ENCODE measurements at places on chromosomes 12 and 14.

DNA sequence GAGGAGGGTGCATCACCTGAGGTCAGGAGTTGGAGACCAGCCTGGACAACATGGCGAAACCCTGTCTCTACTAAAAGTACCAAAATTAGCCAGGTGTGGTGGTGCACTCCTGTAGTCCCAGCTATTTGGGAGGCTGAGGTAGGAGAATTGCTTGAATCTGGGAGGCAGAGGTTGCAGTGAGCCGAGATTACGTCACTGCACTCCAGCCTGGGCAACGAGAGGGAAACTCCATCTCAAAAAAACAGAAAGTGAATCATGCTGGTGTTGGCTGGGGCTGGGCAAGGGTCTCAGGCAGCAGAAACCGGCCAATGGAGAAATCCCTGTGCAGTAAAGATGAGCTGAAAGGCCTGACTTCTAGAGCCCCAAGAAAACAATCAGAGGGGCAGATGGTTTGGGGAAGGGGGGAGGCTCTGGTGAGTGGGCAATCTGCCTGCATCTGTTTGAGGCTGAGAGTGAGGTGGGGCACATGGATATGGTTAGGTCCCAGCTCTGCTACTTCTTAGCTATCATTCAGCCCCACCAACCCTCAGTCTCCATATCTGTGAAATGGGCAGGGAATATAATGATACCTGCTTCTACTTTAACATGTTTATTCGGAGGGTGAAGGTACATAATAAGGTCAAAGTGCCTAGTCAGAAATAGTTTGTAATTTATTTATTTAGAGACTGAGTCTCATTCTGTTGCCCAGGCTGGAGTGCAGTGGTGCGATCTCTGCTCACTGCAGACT lies 21.3 kb upstream of the COX6A1 start:
- DNase-seq = no peak

- no peak for DNase-seq
Observed at GRCh38 chr14:95410838-95411237, 91.1 kb upstream of the CLMN start.

GRCh38 chr12:42698213-42698612 lies 108.7 kb upstream of the PRICKLE1 start:
- peak; percentile 68 for DNase-seq

- DNase-seq = no peak
Observed at GRCh38 chr12:66599816-66600215, 79.1 kb downstream of the GRIP1 start.

DNA sequence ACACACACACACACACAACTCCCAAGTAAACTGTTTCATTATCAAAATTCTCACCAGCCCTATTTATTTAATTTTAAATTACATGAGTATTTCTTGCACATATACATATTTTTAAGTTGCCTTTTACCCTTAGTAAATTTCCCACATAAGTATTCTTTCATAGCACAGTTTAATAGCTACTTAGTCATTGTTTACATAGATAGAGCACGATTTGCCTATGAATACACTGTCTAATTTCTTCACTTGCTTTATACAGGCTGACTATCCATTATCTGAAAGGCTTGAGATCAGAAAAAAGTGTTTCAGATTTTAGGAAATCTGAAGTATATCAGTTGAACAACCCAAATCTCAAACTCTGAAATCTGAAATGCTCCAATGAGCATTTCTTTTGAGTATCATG lies 30.9 kb downstream of the NIN start:
- no peak for DNase-seq

DNA sequence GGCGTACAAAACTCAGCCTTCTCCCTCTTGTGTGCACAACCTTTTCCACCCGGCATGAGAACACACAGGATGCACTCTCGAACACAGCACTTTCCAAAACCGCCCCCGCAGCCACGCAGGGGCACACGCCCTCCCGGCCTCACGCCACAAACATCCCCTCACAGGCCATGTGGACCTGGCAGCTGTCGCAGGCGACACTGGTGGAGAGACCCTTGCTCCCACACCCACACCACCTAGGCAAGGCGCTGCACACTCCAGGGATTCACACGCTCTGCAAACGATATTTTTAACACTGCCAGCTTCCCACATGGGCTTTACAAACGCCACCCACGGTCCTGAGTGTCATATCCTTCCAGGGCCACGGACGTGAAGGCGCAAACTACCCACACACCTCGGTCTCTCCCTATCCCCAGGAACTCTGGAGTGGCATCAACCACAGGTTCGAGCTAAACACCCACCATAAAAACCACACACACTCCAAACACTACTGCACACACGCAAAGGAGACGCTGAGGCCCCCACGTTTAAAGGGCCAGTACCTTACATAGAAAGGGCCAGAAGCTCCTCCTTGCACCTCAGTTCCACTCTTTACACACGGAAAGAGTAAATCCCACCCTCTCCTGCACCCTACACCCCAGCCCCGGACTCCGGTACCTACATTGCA lies 12.4 kb upstream of the ITGB7 start:
- no peak for DNase-seq

DNA sequence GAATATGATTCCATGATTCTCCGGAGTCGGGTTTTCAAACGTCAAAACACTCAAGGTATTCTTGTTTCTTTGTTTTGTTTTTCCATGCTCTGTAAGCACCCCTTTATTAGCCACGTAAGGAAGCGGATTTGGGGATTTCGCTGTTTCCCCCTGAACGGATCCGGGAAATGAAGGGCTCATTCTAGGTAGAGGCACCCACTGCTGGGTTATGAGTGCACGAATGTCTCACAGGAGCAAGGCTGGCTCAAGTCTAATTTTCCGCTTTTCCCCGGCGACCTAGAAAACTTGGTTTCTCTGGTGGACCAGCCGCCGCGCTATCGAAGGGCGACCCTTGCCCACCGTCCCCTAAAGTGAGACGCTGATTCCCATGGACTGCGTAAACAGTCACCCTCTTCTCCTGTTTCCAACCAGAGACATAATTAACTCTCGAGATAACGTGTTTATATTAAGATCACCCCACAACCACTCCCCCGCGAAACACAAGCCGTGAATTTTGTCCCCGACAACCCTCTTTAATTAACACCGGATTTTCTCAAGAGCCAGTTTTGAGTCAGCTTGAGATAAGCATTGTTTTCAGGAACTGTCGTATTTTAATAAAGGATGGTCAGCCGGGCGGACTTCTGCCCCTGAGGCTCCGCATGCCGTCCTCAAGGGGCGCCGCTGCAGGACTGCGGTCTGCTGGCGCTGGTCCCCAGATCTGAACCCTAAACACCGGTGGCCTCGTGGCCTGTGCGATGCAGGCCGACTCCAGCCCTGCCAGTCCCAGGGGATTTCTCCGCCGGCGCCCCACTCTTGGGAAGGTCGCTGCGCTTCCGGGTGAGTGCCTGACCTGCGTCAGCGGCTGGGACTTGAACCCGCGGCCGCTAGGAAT lies 515 bp upstream of the ABCC9 start:
- peak; percentile 0 for DNase-seq

GRCh38 chr14:22555384-22556011 lies 33.5 kb downstream of the DAD1 start:
- DNase-seq = no peak

- no peak for DNase-seq
Observed at GRCh38 chr12:91655966-91656365, 473.3 kb upstream of the DCN start.

- no peak for DNase-seq
Observed at GRCh38 chr14:34336501-34336900, 125.5 kb downstream of the SPTSSA start.

- DNase-seq = no peak
Observed at GRCh38 chr12:122333142-122334087, 67.1 kb upstream of the VPS33A start.

GRCh38 chr12:123164222-123164621 lies 13.3 kb upstream of the PITPNM2 start:
- DNase-seq = no peak

DNA sequence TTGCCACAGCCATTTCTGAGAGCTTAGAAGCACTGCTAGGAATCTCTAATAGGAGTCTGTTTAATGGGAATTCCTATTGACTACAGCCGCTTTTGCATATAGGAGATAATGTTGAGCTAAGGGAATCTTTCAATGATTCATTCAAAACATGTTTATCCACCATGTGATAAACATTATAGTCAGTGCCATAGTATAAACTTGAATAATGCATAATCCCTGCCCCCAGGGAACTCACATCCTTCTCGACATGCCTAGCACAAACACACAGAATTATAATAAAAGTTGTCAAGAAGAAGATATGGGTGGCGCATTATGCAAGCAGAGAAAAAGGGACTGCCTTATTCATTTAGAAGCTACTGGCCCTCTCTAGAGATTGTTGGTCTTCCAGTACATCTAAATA lies 248.0 kb downstream of the DAD1 start:
- DNase-seq = no peak

DNA sequence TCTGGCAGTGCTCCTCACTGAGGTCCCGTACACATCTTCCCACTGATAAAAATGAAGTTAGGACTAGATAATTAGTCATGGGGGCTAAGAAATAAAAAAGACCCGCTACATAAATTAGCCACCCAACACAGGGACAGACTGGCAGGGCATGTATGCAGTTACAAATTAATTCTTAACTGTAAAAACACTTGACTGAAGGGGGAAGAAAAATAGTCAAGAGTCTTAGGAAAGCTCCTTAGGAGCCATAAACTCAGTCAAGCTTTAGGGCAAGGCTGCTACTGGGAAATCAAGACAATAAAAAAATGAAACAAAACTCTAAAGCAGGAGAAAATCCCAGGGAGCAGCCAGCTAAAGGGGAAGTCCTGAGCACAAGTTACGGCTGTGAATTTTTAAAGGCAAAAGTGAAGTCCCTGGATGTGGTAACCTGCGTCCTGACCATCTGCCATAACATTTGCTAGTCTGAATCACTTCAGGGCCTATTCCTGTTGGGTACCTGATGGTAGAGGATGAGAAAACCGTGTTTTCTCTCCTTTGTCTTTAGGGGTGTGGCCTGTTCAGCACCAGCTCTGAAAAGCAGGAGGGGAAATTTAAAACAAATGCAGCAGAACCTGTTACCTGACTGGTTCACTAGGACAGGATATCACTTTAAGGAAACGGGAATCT lies 7.5 kb upstream of the NPFF start:
- no peak for DNase-seq

DNA sequence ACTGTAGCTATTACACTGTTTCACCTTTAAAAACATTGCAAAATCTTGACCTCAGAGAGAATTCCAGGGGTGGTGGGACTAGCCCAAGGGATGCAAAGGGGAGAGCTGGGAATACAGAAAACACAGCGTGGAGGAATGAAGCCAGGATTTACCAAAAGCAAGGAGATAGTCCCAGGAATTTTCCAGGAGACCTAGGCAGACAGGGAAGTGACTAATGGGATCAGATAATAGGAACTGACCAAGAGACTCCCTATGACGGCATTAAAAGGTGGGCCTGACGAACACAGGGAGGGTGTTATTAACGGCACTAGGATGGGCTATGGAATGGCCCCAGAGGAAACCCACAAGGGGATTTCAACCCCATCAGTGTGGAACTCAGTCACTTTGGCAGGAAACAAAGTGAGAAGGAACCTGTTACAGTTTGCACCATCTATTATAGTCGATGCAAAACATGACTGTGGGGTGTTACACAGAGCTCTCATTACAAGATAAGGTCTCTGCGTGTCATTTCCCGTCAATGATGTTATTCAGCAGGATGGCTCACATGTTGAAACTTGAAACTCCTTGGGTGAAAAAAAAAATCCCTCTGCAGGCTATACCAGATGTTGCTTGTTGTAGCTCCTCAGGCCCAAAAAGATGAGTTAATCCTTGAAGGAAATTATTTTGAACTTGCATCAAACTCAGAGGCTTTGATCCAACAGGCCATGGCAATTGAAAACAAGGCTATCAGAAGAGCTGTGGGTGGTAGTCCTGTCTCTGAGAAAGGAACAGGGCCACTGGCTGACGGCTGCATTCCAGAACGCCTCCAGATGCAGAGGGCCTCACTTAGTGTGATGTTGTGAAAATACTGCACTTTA lies 58.7 kb downstream of the DRAM1 start:
- DNase-seq = peak; percentile 94

DNA sequence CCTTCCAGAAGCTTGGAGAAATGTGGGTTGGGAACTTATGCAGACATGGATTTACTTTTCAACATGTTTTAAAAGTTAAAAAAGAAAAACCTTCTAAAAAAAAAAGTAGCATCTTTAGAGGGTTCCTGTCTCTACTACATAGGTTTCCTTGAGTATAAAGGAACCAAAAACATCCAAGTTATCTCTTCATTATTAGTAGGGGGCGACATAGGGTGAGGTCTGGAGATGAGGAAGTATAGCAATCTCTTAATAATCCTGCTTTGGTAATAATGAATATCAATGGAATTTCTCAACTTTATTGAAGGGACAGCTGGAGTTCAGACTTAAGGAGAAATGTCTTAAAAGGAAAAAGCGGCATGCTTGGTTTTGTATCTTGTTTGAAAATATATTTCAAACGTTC lies 6.5 kb upstream of the PLXNC1 start:
- no peak for DNase-seq

- no peak for DNase-seq
Observed at GRCh38 chr14:67487937-67488893, at the start of gene TMEM229B. TSS of gene TMEM229B (minus strand) at chr14:67488721. CDS start at chr14:67473923, 14,798 bp downstream.

DNA sequence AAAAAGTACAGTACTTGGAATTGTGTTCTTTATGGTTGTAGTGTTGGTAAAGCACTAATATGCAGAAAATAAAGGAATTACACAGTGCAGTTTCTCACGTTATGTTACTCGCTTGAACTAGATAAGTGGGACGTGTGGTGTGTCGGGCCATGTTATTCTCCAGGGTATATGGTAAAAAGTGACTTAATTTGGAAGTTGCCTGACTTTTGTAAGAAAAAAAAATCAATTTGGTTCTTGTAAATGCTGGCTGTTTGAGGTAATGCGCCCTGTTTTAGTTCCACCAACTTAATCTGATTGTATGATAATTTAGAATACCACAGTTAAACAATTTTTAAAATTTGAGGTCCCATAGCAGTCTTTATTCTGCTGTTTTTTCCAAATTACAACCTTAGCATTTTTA lies 4.1 kb downstream of the ARF6 start:
- DNase-seq = no peak

DNA sequence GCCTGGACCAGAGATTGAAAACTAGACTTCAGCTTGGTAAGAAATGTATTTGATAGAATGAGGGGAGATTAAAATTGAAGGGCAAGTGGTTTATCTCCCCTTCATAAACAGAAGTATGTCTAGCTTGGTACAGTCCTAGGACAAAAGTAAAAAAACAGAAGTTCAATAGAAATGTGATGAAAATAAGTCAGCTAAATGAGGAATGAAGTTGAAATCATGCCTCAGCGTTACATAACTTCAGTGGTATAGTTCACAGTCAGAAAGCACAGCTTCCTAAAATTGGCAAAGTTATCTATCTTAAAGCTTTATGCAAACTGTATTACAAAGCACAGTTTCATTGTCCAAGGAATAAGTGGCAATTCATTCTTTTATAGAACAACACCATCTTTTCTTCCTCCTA lies 90.2 kb upstream of the SYT10 start:
- DNase-seq = no peak

DNA sequence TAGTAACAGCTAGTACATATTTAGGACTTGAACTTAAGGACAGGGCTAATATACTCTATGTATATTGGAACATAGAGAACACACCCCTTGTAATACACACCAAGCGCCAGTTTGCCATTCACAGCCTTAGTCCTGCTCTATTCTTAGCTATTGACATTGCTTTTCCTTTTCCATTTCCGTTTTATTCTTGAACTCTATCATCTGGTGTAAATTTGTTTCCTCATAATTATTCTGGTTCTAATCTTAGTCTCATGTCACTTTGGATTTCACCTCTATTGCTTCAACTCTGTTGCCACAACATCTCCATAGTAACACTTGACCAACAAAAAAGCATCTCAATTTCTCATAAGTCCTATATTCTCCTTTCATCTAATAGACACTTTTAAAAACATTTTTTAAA lies 225.7 kb downstream of the PHLDA1 start:
- DNase-seq = no peak

Measured in GM04503 (cell line).